Calu3 (cell line): ENCODE measurements at places on chromosomes 13 and 19. TPM values are rescaled to one million over a fixed set of nuclear protein-coding genes. Genes with fewer than 3 reads are reported as not detected.

DNA sequence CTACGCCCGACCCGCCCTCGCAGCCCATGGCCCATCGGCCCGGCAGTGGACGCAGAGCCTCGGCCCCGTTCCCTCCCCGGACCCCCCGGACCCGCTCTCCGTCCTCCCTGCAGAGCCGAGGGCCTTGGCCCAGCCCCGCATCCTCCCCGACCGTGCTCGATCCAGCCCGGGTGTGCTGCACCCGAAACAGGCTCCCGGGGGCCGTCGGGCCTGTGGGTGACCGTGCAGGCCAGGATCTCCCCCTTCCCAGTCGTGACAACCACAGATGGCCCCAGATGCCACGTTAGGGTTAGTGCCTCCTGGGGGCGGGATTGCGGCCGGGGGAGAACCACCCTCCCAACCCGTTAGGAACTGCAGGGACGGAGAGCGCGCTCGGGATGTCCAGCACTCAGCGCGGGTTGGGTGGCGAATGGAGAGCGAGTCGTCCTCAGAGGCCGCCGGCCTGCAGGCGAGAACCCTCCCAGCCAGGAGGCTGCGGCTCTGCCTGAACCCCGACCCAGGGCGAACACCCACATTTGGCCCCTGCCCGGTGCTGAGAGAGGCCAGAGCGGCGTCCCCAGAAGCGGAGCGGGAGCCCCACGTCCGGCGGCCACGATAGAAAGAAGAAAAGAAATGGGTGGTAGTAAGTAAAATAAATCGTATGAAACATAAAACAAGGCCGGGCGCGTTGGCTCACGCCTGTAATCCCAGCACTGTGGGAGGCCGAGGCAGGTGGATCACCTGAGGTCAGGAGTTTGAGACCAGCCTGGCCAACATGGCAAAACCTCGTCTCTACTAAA lies 6.7 kb upstream of the MADCAM1 start:
- DNase-seq = no peak

GRCh38 chr13:76378767-76379166 lies 507.4 kb downstream of the KCTD12 start:
- DNase-seq = no peak

The ZNF229 gene
- total RNA-seq = 4.0 and 4.2 TPM in 2 replicates

The LYPD5 gene
- 5.0 and 6.4 TPM in 2 replicates for total RNA-seq

DNA sequence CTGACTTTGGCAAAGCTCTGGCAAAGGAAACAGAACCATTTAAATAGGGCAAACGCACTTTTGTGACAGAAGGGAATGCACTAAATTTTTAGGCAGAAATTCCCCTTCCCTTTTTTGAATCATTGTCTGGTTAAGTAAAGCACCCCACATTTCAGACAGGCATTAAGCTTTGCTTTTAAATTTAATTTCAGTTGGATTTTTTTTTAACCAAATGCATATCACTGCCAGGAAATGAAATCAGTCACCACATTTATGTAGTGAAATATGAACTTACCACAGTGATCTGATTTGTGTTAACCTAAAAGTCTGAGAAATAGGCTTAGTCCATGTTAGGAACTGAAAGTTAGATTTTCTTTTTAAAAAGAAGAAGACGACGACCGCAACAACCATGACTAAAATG lies 10.8 kb downstream of the GPR183 start:
- no peak for DNase-seq

DNA sequence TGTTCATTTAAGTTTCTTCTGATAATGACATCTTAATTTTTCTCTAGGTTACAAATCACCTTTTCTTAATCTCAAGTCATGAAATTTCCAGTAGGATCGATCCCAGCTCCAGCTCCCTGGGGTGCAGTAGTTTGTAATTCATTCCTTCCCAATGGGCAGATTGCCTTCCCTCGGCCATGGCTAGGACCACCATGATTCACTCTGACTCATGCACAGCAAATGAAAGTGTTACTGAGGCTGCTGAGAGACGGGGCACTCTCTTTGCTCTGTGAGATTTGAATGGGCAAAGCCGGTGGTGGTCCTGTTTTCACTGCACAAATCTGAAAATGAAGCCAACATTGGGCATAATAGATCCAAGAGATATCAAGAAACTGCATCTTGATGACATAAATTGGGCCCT lies 202.8 kb upstream of the IRS2 start:
- no peak for DNase-seq
